ENCODE measurements at places on chromosomes 1 and 21.

GRCh38 chr21:17828223-17828622 lies 9.1 kb upstream of the C21orf91 start:
- no peak for DNase-seq

- DNase-seq, result no peak
Measured at GRCh38 chr1:60133848-60134247, 60.3 kb upstream of the C1orf87 start.

GRCh38 chr1:31010086-31010989 lies 55.2 kb downstream of the PUM1 start:
- no peak for DNase-seq

DNA sequence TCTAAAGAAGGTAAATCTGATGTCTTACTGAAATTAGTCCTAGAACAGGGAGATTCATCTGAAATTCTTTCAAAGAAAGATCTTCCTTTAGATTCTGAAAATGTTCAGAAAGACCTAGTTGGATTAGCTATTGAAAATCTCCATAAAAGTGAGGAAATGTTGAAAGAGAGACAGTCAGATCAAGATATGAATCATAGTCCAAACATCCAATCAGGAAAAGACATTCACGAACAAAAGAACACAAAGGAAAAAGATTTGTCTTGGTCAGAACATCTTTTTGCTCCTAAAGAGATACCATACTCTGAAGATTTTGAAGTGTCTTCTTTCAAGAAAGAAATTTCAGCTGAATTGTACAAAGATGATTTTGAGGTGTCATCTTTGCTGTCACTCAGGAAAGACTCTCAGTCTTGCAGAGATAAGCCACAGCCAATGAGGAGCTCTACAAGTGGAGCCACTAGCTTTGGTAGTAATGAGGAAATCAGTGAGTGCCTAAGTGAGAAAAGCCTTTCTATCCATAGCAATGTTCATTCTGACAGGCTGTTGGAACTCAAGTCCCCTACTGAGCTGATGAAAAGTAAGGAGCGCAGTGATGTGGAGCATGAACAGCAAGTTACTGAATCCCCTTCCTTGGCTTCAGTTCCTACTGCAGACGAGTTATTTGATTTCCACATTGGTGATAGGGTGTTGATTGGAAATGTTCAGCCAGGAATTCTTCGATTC lies 61.6 kb upstream of the QSOX1 start:
- DNase-seq, result no peak

DNA sequence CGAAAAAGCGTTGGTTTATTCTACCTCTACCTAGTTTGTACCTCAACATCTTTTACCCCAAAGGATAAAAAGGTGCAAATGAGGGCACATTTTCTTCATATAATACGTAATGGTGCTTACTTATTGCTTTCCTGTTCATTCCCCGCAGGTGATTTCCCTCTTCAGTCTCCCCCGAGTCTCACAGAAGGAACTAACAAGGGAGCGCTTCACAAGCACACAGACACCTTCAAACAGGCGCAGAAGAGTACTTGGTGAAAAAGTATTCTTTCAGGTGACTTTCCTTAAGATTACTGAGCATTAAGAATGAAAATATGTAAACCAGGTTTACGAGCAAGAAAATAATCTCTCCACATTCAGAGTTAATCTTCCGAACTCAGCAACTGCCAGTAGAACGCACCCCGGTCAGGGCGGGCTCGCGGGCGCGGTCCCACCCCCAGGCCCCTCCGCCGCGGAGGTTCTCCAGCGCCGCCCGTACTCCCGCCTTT lies 511 bp upstream of the RABGAP1L start:
- no peak for DNase-seq

GRCh38 chr1:246742396-246742795 lies 18.2 kb downstream of the SCCPDH start:
- no peak for DNase-seq

DNA sequence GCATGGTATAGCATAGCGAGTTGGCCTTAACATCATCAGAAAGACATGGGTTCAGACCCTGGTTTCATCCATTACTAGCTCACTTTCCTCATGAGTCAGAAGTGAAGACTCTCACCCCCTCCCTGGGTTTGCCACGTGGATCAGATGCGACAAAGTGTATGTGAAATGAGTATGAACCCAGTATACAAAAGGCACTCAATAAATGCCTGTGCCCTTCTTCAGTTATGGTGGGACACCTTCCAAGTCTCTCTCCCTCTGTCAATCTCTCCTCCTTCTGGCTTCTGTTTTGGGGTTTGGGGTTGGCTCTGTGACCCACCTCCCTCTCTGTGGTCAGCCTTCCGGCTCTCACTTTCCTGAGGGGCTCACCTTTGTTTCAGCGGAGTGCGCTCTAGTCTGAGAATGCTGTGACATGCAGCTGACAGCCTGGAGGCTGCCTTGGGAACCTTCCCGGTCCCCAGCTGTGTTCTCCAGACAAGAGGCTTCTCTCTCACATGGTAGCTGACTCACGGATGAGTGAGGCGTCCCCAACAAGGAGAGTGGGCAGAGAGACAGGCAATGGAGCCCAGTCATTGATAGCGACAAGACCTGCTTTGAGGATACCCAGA lies 155.0 kb upstream of the EDN2 start:
- no peak for DNase-seq

GRCh38 chr1:204647114-204647804 lies 38.3 kb downstream of the LRRN2 start:
- no peak for DNase-seq

DNA sequence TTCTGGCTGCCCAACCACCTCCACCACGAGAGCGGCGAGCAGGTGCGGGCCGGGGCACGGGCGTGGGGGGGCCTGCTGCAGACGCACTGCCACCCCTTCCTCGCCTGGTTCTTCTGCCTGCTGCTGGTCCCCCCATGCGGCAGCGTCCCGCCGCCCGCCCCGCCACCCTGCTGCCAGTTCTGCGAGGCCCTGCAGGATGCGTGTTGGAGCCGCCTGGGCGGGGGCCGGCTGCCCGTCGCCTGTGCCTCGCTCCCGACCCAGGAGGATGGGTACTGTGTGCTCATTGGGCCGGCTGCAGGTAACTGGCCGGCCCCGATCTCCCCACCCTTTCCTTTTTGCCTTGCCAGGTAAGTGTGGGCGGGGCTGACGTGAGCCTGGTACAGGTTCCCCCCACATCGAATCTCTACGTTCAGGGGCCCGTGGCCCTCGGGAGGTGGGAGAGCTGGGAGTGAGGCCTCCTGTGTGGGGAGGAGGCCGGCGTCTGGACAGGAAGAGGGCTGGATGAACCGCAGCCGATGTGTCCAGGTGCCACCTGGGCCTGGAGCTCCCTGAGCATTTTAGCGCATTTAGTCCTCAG lies 51.7 kb downstream of the COL18A1 start:
- no peak for DNase-seq

DNA sequence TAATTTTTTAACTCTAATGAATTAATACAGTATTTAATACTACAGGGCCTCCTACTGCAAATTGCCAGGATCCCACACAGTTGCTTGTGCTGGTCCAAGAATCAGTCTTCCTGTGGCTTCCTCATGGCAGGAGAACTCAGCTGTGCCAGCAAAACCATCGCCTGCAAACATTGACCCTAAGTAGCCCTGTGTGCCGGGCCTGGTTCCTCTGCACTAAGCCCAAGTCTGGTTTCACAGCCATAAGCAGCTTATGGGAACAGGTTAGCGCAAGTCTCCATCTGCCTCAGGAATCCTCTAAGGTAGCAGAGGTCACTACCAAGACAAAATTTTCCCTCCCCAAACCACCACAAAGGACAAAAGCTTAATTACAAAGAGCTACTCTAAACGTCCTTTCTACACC lies 216.6 kb downstream of the PLA2G4A start:
- DNase-seq, result no peak

GRCh38 chr1:191240925-191241324 lies 763.3 kb upstream of the BRINP3 start:
- no peak for DNase-seq
